ENCODE measurements at places on chromosomes 1 and 21.

DNA sequence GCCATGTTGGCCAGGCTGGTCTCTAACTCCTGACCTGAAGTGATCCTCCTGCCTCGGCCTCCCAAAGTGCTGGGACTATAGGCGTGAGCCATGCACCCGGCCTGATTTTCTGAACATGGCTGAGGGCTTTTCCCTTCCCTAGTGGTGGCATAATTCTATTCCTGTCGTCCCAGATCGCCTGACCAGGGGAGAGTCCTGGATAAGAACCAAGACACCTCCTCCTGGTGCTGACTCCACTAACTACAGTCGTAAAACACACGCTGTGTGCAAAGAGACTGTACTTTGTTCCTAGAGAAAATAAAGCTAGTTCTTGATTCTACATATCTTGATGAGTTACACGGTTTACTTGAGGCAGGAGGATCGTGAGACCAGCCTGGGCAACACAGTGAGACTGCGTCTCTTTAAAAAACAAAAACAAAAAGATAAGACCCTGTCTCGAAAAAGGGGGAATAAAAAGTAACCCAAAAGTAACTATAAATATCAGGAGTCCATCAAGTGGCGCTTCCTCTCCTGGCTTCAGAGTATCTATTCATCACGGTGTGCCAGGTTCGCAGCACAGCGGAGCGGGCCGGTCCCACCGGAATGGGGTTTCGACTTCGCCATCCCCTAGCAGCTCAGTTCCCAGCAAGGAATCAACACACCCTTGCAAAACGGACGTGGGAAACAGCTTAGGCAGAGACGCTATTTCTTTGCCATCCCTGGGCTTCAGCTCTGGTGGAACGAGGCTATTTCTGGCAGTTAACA is 973 bp downstream of the SDF4 start:
- no peak for DNase-seq

- DNase-seq = no peak
Measured at GRCh38 chr21:39484711-39485276, 33.0 kb downstream of the SH3BGR start.

GRCh38 chr1:108851567-108851966 is 5.3 kb downstream of the AKNAD1 start:
- DNase-seq = no peak

- no peak for DNase-seq
Measured at GRCh38 chr1:236844499-236845271, 49.6 kb downstream of the MTR start.

DNA sequence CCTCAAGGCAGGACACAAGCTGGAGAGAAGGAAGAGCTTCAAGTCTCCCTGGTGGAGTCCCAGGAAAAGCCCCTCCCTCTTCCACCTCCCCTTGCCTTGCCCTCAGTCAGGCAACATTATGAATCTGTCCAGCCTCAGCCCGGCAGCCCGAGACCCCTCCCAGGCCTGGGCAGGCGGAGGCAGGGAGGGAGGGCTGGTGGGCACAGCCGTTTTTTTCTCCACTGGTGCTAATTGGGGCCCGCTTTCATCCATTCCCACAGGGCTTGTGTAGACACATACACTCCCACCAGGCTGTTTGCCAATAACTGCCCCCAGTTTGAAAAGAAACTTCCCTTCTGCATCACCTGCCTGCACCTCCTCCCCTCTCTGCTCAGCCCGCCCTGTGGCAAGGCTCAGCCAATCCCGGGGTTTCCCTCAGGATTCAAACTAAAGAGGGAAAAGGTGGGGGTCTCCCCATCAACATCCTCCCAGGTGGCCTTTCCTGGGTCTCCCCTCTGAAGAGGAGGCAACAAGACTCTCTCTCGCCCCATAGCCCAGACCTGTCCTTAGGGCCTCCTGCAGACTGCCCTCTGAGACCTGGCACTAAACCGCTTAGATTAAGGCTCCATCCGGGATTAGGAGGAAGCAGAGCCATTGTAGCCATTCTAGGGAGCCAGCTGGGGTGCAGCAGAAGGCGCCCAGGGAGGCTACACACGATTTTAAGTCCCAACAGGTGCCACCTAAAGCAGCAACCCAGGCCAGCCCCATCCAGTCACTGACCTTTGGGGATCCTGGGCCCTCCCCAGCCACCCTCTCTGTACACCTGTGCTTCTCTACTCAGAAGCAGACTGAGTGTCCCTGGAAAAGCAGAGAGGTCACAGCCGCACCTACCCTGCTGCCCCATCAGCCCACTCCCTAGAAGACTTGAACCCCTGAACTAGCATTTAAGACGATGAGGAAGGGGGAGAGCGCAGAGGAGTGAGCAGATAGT is 3.5 kb downstream of the IGSF9 start:
- DNase-seq = no peak

DNA sequence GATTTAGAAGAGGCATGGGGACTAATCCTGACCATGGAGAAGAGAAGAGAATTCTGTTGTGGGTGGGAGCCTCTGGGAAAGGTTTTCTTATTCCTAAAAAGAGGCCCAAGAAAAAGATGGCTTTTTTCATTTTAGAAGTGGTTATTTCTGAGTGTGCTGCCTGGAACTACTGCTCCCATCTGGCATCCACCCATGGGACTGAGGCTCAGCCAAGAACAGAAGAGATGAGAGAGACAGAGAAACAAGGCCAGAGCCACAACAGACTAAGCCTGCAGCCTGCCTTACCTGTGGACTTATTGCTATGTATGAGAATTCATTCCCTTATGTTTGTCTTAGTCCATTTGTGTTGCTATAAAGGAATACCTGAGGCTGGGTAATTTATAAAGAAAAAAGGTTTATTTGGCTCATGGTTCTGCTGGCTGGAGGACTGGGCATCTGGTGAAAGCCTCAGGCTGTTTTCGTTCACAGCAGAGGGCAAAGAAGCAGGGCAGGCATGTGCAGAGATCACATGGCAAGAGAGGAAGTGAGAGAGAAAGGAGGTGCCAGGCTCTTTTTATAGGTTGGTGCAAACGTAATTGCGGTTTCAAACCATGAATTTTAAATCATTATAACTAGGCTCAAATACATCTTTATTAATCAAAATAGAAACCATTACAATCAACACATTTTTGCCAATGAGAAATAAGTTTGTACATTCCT is 57.5 kb upstream of the PRDM2 start:
- no peak for DNase-seq

GRCh38 chr1:205630651-205631009 is 1.2 kb downstream of the ELK4 start:
- DNase-seq = no peak

GRCh38 chr1:19754482-19754881 is 45.2 kb downstream of the TMCO4 start:
- no peak for DNase-seq

GRCh38 chr1:247467129-247467528 is 9.2 kb upstream of the OR2B11 start:
- DNase-seq = no peak

DNA sequence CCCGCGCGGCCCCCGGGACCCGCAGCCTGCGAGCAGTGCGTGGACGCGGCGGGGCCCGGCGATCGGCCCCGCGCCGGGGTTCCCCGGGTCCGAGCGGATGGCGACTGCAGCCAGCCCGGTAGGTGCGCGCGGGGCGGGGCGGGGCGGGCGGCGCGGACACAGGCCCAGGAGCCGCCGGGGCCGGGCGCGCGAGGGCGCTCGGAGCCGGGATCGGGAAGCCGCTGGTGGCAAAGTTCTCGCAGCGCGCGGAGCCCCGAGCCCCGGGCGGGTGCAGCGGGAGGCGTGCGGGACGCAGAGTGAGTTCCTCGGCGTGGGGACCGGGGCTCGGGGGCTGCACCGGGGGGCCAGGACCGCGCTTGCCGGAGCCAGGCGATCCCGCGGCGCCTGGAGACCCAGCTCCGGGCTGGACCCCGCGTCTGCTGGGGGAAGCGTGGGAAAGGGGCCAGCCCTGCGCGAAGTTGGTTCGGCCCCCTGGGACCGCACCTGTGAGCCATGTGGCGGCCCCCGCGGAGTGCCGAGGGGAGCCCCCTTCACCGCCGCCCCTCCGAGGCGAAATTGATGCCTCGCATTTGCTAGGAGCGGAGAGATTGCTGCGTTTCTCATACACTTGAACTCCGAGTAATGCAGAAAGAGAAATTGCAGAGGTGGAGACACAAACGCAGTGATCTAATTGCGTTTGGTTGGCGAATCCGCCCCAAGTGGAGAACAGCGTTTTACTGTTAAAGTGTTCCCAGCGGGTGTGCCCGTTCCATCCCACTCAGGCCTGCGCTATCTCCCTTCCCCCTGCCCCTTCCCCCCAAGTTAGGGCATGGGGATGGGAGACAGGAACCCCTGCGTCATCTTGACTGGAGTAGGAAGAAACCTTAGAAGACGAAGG is 228.9 kb upstream of the TMEM51 start:
- DNase-seq = no peak

DNA sequence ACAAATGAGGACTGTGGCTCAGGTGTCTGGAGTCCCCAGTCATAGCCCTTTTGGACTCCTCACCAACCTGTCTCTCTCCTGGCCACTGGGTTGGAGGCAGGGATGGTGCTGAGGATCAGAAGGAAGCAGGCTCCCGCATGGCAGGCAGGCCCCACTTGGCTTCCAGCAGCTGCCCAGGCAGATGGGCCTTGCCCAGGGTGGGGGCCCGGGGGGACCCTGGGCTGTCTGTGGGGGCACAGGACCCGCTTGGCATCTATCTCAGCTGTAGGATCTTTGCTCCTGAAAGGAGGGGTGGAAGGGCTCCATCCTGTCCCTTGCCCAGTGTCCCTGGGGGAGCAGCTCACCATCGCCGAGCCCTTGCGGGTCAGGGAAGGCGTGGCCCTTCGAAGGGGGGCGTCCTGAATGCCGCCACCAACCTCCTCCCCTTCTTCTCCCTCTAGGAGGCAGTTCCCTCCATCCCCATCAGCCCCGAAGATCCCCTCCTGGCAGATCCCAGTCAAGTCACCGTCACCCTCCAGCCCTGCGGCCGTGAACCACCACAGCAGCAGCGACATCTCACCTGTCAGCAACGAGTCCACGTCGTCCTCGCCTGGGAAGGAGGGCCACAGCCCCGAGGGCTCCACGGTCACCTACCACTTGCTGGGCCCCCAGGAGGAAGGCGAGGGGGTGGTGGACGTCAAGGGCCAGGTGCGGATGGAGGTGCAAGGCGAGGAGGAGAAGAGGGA is 154.5 kb downstream of the PEX14 start:
- DNase-seq = no peak

GRCh38 chr1:234307726-234308125 is 65.5 kb upstream of the COA6 start:
- DNase-seq = no peak

- no peak for DNase-seq
Measured at GRCh38 chr21:43608225-43608624, 51.1 kb downstream of the HSF2BP start.

- no peak for DNase-seq
Measured at GRCh38 chr1:74681001-74681400, 7.4 kb upstream of the ERICH3 start.

DNA sequence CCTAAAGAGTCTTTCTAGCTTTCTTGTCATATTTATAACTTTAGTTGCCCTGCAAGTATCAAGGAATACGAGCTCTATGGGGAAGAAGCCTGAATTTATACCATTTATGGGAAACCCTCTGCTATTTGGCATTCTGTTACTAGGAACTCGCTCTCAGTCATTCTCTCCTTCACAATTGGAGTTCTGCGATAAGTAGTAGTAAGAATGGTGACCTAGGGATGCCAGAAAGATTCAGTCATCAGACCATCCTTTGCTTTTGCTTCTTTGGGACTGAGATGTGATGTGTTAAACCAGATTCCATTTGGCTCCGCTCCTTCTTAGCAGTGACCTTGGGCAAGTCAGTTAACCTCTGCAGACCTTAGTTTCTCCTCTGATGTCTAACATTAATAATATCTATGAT is 256.5 kb downstream of the FGGY start:
- no peak for DNase-seq

- DNase-seq = no peak
Measured at GRCh38 chr1:223088713-223089240, 54.3 kb downstream of the TLR5 start.

DNA sequence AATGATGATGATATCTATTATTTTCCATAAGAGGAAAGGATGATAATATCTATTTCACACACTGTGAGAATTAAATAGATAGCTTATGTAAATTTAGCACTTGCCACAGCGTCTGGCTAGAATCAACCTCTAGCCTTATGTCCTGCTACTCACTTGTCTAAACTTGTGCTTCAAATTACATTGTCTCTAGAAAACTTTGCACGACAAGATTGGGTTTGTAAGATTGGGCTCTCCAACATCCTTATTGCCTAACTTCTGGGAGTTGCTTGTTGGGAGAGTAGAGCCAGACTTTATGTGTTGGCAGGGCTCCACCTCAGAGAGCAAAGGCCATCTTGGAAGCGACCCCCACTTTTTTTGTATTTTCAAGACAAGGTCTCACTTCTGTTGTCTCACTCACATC is 50.0 kb upstream of the POGK start:
- DNase-seq = no peak

GRCh38 chr1:983798-984475 is 2.0 kb upstream of the PERM1 start:
- DNase-seq = peak; percentile 60

DNA sequence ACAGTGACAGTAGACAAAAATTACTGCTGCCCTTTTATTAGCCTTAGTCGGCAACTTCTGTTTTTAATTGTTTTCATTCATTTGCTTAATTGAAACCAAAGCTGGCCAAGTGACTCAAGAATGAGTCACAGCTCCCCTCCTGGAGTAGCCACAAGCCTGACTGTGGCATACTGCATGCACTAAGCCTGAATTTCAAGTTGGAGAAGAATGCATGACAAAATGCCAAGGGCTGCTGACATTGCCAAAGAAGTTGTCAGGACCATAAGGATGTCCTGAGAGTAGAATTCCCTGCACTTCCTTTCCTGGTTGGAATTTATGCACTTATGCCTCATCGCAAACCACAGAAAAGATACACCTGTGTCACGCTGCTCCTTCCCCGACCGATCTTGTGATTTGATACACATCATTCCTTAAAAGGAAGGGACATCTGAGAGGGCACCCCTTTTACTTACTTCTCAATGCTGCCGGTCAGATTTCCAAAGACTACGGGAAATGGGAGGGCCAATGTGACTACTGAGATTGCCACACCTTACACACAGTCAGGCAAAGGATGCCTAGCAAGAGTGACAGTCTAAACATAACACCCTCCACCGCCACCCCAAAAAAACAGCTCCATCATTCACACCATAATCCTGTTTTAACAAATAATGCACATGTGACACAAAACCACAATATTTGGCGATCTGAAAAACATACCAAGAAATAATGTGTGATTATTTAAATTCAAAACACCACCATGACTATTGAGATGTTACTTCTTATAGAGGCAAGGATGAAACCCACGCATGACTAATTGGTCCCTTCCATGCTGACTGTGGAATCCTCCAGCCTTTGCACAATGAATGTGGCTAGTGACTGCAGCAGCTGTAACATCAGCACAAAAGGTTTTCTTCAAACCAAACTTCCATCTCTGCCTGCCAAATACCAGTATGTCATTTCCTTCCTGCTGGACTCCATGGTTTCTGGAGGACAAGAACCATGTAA is 28.2 kb downstream of the VAV3 start:
- peak; percentile 63 for DNase-seq

DNA sequence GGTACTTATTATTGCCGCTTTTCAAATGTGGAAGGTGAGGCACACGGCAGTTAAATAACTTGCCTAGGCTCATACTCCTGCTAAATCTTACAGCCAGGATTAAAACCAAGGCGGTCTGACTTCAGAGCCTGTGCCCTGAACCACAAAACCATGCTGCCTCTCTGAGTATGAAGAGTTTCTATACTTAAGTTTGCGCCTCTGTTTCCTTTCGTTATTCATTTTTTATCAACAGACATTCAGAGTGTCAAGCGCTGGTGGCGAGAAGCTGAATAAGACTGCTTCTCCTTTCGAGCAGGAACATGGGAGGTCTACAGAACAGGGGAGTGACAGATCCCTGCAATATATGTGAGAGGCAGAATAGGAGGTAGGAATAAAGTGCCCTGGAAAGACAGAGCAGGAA is 96.0 kb upstream of the DUSP10 start:
- peak; percentile 37 for DNase-seq

GRCh38 chr1:10484521-10484920 is 9.8 kb downstream of the PEX14 start:
- no peak for DNase-seq

All from CD4-positive, alpha-beta T cell treated with Interleukin-17A for 1 hour (primary cell).